ENCODE measurements at places on chromosomes 5 and 9. TPM values are rescaled to one million over a fixed set of nuclear protein-coding genes. Genes with fewer than 3 reads are reported as not detected.

- DNase-seq = no peak
Observed at GRCh38 chr9:83111169-83111568, 48.2 kb upstream of the RASEF start.

TAS2R1 gene
- 0.42 TPM for polyA plus RNA-seq

DNA sequence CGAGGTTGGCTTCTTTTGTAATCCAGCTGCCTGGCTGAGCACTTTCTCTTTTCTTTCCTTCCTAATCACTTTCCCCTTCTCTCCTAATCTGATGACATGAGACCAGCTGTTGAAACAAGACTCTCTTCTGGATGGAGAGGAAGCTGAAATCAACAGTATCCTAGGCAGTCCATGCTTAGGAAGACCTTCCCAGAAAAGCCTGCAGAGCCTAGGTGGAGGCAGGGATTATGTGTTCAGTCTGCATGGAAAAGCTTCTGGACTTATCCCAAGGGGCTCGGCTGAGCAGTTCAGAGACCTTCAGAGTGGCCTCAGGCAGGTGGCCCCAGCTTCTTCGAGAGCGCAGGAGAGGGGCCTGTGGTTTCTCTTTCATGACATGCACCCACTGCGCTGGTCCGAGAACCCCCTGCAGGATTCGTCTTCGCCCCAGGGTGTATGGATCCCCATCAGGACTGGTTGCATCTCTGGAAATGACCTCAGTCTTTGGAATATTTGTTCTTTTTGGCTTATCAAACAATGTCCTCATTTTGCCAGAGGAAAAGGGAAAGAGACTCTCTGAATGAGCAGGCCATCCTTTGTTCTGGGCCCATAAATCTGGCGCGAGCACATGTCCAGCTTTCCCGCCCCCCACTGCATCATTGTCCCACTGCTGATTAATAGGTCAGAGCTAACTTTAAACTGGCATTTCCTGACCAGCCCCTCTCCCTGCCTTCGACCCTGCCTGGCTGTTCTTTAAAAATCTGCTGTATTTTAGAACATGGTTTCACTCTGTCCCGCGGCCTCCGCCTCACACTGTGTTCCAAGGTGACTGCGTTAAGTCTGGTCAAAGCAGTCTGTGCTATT lies 177.9 kb upstream of the KLF4 start:
- no peak for DNase-seq

- no peak for DNase-seq
Observed at GRCh38 chr9:127983847-127984289, 3.1 kb upstream of the EEIG1 start.

DNA sequence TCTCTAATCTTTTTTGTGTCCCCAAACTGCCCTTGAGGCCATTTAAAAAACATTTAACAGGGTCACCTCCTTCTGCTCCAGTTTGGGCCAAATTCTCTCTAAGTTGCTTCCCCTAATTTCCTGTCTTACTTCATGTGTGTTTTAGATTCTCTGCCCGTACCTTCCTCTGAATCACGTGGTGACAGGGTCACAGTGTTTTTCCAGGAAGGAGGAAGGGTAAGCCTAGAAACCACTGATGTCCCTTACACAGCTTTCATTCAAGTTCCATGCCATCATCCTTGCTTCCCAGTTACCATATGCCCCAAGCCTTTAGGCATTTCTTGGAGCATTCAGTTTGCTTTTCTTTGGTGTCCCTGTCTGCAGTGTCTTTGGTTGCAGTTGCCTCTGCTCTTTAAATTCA lies 42.4 kb upstream of the MACIR start:
- no peak for DNase-seq

FGFR4 gene
- polyA plus RNA-seq = 66.8 TPM

DNA sequence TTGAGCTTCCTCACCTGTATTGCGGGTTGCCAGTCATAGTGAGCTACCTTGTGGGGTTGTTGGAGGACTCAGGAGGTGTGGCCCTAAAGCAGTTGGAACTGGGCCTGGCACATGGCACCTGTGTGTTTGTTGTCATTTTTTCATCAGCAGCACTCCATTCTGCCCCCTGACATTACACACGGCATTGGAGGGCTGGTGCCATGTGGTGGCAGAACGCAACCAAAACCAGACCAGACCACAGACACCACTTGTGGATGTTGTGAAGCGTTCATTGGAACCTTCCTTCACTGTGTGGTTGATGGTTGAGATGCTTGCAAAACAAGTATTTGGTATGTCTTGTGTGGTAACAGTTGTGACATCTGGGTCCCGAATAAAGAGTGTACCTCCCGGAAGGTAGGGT lies 113.2 kb upstream of the ERCC6L2 start:
- DNase-seq = no peak

DNA sequence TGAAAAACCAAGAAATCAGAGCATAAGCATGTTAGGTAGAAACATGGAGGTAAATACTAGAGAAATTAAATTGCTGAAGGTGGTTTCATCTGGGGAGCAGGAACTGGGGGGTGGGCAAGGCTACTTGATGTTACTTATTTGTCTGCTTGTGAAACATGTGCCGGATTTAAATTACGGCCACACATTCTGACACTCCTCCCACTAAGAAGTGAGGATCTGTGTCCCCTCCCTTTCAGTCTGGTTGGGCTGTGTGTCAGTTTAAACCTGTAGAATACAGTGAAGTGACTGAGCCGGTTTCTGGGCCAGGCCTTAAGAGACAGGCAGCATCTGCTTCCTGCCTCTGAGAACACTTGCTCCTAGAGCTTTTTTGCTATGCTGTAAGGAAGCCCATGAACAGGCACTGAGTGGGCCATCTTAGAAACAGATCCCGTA lies 2.3 kb upstream of the IARS1 start:
- no peak for DNase-seq

DNA sequence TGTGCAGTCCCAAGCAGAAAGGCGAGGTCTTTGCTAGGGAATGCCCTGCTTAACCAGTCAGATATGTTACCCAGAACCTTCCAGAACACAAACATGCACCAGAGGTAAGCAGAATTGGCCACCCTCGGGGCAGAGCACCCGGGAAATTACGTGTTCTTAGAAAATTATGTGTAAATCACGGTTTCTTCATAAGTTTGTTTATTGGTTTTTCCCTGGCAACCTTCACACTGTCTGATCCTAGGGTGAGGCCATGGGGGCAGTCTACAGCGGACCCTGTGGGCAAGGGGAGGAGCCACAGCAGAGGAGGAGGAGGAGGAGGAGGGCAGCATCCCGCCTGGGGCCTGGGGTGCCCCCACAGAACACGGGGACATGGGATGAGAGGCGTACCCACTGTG lies 31.4 kb downstream of the RXRA start:
- no peak for DNase-seq

DNA sequence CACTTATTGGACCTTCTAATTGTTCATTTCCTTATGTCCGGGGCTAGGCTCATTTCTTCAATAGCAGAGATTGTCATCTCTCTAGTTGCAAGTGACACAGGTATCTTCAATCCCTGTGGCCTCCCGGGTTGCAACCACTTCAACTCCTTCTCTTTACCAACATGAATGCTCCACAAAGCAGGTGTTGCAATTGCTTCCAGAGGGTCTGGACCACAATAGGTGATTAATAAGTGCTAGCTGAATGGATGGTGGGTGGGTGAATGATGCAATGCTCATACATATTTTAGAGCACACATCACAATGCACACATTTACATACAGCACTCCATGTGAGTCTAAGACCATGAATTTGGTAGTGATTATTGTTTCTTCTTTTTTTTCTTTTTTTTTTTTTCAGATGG lies 2.6 kb downstream of the CEMIP2 start:
- DNase-seq = no peak

GRCh38 chr9:127869310-127870152 lies 7.9 kb downstream of the AK1 start:
- peak; percentile 77 for DNase-seq

DNA sequence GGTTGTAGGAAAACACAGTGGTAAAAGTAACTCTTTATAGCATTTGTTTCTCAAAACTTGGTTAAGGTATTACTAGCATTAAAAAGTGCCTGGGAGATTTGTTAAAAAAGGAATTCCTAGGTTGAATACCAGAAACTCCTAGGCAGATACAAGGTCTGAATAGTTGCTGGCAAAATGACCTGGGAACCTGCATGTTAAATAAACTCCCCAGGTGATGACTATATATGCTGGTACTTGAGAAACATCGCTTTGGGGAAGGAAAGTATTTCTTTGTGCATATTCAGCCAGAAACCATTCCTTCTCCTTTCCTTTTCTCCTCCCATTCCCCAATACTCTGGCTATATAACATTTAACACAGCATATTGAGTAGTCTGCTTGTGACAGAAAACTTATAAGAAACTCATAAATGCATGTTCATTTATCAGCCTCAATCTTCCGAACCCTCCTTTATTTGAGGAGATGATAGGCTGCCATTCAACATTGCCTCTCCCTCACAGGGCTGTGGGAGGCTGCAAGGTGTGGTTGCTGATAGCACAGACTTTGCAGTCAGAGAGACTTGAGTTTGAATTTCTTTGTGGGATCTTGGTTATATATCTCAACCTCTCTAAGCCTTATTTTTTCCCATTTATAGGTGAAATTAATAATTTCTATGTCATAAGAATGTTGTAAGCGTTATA lies 28.7 kb downstream of the PCSK1 start:
- DNase-seq = no peak

- no peak for DNase-seq
Observed at GRCh38 chr9:131625790-131626670, 80.7 kb downstream of the PRRT1B start.

PIP5K1B gene
- 7.1 TPM for polyA plus RNA-seq

DNA sequence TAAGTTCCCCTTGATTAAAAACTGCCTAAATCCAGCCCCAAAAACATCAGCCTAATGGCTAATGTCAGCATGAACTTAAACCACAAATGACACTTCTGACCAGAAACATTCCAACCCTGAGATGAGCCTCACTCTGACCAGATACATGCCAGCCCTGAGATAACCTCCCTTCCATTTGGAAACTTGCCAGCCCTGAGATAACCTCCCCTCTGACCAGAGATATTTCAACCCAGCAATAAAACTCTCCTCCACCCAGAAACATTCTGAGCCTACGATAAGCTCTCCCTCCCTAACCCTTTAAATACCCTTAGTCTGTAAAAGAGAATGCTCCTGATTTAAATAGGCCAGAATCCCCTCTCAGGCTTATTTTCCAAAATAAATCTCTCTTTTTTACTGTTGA lies 1035.7 kb upstream of the NUDT12 start:
- no peak for DNase-seq

GRCh38 chr5:58466939-58467338 lies 7.1 kb upstream of the PLK2 start:
- DNase-seq = no peak

GRCh38 chr5:112951124-112951702 lies 25.4 kb upstream of the DCP2 start:
- no peak for DNase-seq

GRCh38 chr5:108636135-108636853 lies 111.4 kb upstream of the FER start:
- DNase-seq = no peak

CERCAM gene
- polyA plus RNA-seq = 34.9 TPM

DNA sequence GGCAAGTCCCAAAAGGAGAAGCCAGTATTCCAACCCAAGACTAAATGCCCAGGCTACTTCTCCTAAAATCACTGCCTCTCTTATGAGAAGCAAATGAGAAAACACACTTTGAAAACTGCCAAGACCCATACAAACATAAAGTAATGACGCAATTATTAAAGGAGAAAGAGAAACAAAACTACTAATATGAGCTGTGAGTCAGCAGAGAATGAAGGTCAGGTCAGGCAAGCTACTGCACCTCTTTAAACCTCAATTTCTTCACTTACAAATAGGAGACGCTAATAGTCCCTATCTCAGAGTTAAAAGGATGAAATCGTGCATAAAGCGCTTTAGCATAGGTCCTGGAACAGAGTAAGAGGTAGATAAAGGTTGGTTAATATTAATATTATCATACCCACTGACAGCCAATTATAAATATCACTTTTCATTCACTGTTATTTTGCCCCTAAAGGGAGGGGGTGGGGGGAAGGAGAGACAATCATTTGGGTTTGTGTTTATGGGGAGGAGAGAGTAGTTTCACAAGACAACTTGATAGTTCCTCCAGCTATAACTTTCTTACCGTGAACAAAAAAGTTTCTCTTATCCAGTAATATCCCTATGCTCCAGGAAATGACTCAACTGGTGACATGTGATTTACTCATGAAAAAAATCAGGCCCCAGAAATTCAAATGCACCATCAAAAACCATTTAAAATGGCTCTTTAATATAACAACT lies 3.6 kb downstream of the PSMB7 start:
- no peak for DNase-seq

- no peak for DNase-seq
Observed at GRCh38 chr9:7154650-7155049, 396.9 kb downstream of the KDM4C start.

FOXD4 gene
- 0.62 TPM for polyA plus RNA-seq

PPP3R2 gene
- polyA plus RNA-seq = not detected

DNA sequence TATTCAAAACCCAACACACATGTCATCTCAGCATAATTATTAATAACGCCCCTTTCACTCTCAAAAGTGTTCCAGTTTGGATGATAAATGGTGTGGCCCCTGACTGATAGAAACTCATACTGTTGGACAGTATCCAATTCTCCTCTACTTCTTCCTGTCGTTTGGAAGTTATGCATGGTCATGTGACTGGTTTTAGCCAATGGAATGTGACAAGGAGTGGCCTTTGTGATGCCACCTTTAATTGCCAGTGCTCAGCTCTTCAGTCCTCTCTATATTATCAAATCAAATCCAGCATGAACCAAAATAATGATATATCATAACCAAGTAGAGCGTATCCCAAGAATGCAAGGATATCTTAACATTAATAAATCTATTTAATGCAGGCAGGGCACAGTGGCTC lies 117.8 kb upstream of the SPIN1 start:
- no peak for DNase-seq

LEAP2 gene
- 8.7 TPM for polyA plus RNA-seq

GRCh38 chr5:138661291-138661960 lies 86.2 kb upstream of the HSPA9 start:
- DNase-seq = no peak

CEL gene
- 4.7 TPM for polyA plus RNA-seq

CFAP77 gene
- 0.83 TPM for polyA plus RNA-seq

C9 gene
- polyA plus RNA-seq = 0.37 TPM

DNA sequence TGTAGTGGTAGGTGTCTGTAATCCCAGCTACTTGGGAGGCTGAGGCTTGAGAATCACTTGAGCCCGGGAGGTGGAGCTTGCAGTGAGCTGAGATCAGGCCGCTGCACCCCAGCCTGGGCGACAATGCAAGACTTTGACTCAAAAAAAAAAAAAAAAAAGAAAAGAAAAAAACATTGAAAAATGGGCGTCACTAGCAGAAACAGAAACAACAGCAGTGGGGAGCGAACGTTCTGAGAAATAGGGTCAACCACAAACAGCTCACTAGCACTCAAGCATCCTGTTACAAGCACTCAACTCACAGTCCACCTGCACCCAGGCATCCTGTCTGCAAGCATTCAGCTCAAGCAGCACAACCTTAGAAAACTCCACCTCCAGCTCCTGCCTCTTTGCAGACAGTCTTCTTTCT lies 17.2 kb downstream of the TRIM14 start:
- DNase-seq = no peak

Data from left kidney (tissue), 8 donors.